CD4-positive, alpha-beta T cell treated with Interleukin-17A for 4 hours (primary cell): ENCODE measurements at places on chromosomes 12 and 14.

DNA sequence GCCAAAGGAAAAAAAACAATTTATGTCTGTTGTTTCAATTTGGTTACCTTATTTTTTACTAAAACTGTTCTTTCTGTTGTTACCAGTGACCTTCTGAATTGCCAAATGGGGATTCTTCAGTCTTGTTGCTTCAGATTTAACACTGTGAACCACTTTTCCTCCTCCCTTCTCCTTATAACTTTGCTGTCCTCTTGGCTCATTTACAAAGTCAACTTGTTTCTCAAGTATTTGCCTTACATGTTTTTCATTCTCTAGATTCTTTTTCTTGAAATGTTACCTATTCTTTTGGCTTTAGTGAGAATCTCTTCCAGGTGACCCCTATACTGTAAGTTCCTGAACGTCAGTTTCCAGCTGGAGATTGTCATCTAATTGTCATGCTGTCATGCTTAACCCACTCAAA is 19.4 kb downstream of the FUT8 start:
- no peak for DNase-seq

DNA sequence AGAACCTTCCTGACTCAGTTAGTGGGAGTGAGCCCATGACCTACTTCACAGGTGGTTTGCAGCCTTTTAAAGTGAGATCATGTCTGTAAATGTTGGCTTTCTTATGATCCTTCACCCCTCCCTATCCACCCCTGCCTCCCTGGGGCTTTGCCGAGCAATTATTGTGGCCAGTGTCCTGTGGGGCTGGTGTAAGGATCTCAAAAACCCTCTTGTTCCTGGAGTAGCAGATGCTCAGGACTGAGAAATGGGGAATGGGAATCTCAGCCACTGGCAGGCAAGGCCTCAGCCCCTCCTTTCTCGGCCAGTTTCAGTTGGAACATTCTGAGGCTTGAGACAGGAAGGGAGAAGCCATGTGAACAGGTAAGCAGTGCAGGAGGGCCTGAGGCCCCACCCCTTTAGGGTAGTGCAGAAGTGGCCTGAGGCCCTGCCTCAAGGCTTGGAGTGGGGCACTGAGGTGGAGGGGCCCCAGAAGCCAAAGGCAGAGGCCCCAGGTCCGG is 53.8 kb downstream of the PLEKHG3 start:
- peak; percentile 42 for DNase-seq

DNA sequence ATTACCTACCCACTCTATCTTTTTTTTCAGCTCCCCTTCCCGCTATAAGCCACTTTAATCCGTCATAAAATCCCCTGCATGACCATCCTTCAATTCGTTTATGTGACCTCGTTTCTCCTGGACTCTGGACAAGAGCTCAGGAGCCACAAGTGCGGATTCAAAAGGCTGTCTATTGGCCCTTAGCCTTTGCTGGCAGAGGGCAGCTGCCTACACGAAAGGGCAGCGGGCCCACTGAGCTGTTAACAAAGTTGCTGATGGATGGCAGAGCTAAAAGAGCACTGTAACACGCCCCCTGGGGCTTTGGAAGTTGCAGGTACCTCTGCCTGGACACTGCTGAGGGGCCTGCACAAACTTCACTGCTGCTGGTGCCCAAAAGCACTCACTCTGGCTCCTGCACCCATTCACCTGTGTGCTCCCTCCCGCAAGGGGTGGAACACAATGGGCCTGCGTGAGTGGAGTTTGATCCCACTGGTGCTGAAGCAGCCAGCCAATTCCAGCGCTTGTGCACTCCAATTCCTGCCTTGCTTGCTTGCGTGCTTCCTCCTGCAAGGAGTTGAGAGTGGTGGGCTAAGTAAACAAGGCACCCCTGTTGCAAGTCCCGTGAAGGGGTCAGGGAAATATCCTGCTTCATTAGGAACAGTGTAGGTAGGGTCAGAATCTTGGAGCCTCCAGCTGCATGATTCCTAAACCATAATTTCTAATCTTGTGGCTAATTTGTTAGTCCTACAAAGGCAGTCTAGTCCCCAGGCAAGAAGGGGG is 10.6 kb upstream of the DRAM1 start:
- no peak for DNase-seq

DNA sequence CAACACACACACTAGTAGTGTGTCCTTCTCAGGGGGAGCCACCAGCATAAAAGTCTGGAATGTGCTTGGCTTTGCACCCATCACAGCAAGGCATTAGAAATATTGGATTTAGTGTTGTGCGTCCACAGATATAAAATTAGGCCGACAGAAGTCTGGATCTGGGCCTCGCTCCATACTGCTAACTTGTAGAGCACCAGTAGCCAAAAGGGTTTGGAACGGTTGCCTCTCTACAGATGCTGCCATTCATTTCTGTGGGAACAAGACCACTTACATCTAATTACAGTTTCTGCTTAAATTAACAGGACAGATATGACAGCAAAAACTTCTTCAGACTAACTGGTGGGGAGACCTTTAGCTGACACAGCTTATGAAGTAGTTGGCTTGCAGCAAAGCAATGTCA is 94.2 kb downstream of the EXOC5 start:
- no peak for DNase-seq

GRCh38 chr12:105018776-105019175 is 32.7 kb downstream of the NOPCHAP1 start:
- no peak for DNase-seq

GRCh38 chr14:67881225-67881624 is 61.6 kb downstream of the RAD51B start:
- DNase-seq, result no peak

DNA sequence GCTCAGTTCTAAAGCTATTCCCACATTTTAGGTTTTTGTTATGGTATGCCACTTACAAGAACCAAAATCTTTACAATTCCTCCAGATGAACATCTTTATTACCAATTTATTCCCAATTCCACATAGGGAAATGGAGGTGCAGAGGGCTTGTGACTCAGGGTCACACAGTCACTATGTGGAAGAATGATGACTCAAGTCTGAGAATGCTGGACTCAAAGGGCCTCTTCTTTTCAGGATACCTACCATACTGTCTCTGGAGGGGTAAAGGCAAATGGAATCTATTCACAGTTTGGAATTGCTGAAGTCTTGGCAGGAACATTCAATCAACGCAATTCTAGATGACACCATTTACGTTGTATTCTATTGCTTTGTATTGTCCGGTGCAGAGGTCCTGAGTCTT is 48.2 kb upstream of the MANSC4 start:
- DNase-seq, result no peak

- no peak for DNase-seq
These were observed 34.2 kb upstream of the PLEKHA5 start for GRCh38 chr12:19095331-19095730.

- DNase-seq, result no peak
These were observed 23.0 kb upstream of the MYL2 start for GRCh38 chr12:110943373-110943772.
